Endothelial cell of umbilical vein (primary cell): ENCODE measurements at places on chromosomes 1 and 21. TPM values are rescaled to one million over a fixed set of nuclear protein-coding genes. Genes with fewer than 3 reads are reported as not detected.

The PADI1 gene
- total RNA-seq, result not detected in 2 replicates

The SMAP2 gene
- total RNA-seq, result 11.1 and 12.0 TPM in 2 replicates

The SPRR2F gene
- total RNA-seq, result not detected in 2 replicates

The KIF2C gene
- 44.3 and 53.7 TPM in 2 replicates for total RNA-seq
